Stimulated activated CD8-positive, alpha-beta memory T cell treated with anti-CD3 and anti-CD28 coated beads, Interleukin-4, amount 100 ng/mL, for 1 hour (primary cell): ENCODE measurements at places on chromosomes 6 and 20.
A peak's percentile ranks its signal among the peaks of the same experiment; 100 is the strongest.

- DNase-seq, result no peak
Observed at GRCh38 chr6:111200350-111201243, 113.3 kb downstream of the SLC16A10 start.

GRCh38 chr6:14811775-14812428 is 434.0 kb upstream of the JARID2 start:
- DNase-seq, result no peak

DNA sequence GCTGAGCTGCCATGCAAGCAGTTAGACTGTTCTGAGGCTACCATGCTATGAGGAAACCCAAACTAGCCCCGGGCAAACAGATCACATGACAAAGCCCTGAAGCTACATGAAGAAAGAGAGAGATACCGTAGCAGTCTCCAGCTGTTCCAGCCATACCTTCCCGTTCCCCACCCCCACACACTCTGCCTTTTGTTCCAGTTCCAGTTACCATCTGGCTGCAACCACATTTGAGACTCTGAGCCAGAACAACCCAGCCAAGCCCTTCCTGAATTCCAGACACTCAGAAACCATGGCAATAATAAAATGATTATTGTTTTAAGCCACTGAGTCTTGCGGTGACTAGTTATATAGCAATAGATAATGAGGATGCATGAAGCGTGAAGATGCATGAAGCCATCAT is 28.3 kb downstream of the RIN2 start:
- DNase-seq, result no peak

DNA sequence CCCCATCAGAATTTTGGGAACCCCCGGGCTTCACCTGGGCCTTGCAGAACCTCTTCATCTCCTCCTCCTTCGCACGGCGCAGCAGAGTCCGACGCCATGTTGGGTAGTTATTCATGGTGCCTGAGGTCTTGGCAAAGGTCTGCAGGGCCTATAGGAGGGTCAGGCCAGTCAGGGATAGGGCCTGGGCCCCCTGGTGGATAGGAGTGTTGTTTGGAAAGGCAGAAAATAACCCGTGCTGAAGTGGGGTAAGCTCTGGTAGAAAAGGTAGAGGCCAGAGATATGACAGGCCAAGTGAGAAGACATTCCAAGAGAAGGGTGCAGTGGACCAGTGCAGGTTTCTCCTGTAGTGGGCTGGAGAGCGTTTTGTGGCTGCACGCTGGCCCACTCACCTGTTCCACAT is 4.9 kb downstream of the SMPD2 start:
- DNase-seq, result no peak

GRCh38 chr6:149333266-149333620 is 15.7 kb downstream of the TAB2 start:
- DNase-seq, result no peak

GRCh38 chr6:47573109-47573508 is 95.5 kb downstream of the CD2AP start:
- DNase-seq, result no peak

DNA sequence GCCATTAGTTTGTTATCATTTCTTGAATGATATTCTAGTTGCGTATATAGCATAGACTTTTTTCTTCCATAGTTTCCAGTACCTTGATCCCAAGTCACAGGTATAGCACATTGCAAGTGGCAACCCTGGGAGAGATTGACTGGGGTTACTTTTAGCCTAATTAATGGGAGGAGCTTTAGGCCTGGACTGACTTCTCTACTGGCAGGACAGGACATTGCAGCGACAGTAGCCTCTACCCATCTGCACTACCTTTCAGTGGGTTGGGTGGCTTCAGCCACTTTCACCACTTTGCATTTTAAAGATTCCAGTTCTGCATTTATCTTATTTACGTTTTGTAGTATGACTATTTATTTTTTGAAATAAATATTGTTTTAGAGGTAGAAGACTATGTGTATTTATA is 320.3 kb downstream of the RIMS1 start:
- no peak for DNase-seq

- DNase-seq, result no peak
Observed at GRCh38 chr6:112251171-112251875, 3.0 kb downstream of the LAMA4 start.

GRCh38 chr6:90893400-90893799 is 306.5 kb upstream of the MAP3K7 start:
- no peak for DNase-seq

- DNase-seq, result no peak
Observed at GRCh38 chr6:131949909-131950766, 1.0 kb downstream of the CCN2 start.

DNA sequence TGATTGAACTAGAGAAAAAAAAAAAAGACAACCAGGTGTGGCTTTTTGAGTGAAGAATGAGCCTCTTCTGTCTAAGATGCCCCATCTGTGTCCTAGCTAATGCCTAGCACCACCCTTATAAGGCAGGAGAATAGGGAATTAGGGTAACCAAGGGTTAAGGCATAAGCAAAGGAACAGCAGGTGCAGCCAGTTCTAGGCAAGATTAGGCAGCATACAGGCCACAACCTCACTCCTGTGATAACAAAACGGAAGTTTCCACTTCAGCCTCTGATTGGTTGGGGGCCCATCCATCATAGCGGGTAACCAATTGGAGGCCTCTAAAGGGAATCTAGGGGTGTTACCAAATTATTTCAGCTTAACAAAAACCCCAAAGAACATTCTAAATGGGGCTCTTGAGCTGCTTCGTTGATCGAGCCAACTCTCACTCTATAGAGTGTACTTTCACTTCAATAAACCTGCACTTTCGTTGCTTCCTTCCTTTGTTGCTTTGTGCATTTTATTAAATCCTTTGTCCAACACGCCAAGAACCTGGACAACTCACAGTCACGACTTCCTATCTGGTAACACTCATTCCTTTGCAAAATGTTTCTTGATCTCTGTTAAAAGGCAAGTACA is 61.9 kb upstream of the TAGAP start:
- DNase-seq, result peak; percentile 86

GRCh38 chr20:1870792-1871550 is 24.2 kb upstream of the SIRPA start:
- no peak for DNase-seq

DNA sequence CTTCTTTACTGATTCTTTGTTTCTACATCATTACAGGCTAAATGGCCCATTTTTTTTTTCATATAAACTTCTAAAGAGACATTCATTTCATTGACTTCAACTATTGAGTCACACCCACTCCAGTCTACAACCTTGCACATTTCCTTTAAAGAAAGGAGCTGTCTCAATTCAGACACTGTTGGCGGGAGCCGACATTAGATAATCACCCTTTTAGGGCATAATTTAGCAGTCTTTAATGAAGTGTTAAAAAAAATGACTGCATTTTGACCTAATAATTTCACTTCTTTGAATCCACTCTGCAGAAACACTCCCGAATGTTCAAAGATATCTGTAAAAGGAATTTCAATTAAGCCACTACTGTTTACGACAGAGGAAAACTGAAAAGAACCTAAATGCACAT is 1.5 kb downstream of the EPM2A start:
- DNase-seq, result no peak

DNA sequence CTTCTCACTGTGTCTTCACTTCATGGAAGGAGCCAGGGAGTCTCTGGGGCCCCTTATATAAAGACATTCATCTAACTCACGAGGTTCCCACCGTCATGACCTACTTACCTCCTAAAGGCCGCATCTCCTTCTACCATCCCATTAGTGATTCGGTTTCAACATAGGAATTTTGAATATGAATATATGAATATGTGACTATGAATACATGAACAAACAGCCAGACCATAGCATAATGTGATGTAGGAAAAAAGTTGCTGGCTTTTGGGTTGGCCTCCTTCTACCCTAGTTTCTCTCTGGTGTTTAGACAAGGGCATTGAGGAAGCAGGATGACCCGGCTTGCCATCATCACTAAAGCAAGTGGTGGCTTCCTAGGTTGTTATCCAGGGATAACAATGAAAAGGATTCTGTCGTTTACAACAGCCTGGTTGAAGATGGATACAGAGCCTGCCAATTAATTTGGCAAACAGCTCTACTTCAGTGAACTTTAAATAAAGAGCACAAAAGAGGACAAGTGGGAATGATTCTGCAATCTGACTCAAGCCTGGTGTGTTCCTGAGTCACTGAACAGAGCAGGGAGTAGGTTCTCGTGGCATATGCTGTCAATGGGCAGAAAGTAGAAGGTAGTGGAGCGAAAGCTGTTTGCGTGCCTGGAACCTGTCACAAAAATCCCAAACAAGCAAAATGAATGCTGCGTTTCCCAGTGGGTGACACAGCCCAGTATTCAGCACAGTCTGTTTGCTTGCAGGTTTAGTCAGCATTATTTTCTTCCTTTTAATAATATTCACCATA is 44.0 kb upstream of the DOK5 start:
- no peak for DNase-seq

- peak; percentile 23 for DNase-seq
Observed at GRCh38 chr20:49713753-49714712, at the start of gene B4GALT5. TSS of gene B4GALT5 (minus strand) at chr20:49713878. CDS start at chr20:49713690, 188 bp downstream.

GRCh38 chr20:57581202-57582028 is 20.5 kb downstream of the PCK1 start:
- no peak for DNase-seq

- DNase-seq, result no peak
Observed at GRCh38 chr6:76984572-76984971, 478.7 kb downstream of the HTR1B start.

DNA sequence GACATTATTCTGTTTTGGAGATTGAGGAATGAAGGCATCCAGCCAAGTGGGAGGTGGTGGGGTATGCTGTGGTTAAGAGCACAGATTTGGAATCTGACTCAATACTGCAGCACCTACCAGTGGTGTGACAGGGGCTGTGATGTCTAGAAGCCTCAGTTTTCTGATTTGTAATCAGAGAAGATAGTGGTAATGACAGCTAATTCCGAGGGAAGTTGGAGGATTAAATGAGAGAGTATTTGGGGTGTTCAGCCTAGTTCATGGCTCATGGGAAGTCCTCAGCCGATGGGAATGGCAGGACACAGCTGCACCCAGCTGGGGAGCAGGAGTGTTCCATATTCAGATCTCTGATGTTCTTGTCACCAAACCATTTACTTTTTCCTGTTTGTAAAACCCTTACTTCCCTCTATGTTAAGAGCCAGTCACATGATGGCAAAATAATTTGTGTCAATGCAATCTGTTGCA is 9.3 kb downstream of the SLC9A8 start:
- DNase-seq, result no peak

DNA sequence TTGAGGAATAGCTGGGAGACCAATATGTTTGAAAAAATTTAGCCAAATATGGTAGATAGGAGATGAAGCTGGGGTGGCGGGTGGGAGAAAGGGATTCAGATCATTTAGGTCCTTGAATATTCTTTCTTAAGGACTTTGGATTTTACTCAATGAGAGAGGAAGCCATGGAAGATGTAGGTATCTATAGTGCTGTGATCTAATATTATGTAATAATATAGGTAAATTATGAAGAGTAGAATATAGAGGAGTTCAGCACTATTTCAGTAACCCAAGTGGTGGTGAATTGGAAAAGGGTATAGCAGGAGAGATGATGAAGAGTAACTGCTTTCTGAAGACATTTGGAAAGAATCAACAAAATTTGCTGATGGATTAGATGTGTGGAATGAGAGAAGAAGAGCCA is 417.6 kb downstream of the UTRN start:
- no peak for DNase-seq

DNA sequence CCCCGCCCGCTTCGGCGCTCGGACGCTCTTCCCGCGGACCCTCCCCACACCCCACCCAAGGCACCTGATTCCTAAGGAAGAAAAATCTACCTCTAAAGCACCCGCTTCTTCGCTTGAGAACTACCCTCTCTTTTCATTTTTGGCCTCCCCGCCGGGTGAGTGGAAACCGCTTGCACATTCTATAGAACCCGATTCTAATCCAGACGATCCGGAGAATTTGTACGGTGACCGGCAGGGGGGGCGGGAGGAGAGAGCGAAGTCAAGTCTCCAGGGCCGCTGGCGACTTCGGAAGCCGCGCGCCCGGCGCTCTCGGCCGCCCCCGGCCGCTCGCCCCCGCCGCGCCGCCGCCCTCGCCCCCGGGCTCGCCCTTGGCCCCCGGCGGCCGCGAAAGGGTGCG is at the start of gene RBM24:
RBM24 (plus strand) TSS at position 262 of the 397 bp plus-strand sequence. CDS start 221 bp downstream, outside the sequence.
- no peak for DNase-seq

GRCh38 chr20:64079273-64080012 is at the start of gene RGS19:
TSS of gene RGS19 (minus strand) at chr20:64079518. CDS start at chr20:64076886, 2,632 bp downstream.
- peak; percentile 36 for DNase-seq

- DNase-seq, result no peak
Observed at GRCh38 chr6:152978058-152978457, 4.8 kb downstream of the FBXO5 start.

GRCh38 chr6:49003348-49003747 is 459.7 kb downstream of the MMUT start:
- DNase-seq, result no peak

- no peak for DNase-seq
Observed at GRCh38 chr6:167306401-167306998, 15.4 kb downstream of the UNC93A start.

DNA sequence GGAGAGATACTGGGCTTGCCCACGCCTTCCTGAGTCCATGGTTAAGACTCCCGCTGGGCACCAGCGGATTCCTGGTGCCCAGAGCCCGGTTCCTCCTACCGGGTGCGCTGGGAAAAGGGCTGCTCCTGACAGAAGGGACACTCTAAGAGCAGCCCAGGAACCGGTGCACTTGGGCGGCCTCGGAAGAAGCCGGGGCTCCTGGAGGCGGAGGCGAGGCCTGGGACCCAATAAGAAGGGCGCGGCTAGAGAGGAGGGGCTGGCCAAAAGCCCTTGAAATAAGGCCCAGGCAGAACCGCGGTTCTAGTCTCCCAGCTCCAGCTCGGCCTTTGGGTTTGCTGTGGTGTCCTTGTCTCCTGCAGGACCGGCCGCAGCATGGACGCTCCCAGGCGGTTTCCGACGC is at the start of gene KHDC3L:
KHDC3L (plus strand) TSS at position 301 of the 400 bp plus-strand sequence; CDS start at position 373, 72 bp downstream.
- DNase-seq, result no peak

DNA sequence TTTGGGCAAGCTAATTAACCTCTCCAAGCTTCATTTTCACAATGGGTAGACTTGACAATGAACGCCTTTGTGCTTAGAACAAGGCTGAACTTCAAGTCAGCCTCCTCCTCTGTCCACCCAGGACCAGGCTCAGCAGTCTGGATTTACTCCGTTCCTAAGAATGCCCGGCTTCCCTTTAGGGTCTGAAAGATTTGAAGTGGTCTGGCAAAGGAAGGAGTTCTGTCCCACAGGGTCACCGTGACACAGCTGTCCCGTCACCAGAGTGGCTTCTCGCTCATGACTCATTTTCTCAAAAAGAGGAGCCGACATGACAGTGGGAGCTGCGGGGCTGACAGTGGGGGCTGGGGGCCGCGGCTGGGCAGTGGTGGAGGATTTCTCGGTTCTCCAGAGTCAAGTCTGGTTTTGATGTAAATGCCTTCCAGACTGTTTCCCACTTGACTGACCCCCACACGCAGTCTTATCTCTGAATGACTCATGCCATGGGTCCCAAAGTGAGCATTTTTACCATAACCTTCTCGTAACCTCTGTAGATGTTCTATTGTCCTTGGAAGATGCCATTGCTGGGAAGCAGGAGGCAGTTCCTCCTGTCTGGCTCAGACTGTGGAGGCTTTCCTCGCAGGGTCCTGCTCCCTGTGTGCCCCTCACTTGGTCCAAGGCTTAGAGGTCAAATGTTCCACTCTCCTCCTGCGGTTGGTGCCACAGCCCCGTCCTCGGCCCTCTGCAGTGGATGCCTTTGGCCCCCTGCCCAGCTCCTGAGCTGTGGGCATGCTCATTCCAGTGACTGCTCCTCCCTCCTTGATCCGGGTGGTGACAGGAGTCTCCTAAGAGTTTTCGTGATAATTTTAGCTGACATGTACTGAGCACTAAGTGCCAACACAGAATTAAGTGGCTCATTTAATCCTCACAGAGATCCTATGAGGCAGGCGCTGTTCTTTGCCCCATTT is 253.1 kb downstream of the FNDC1 start:
- DNase-seq, result no peak
